ENCODE measurements at places on chromosomes 12 and 14. TPM values are rescaled to one million over a fixed set of nuclear protein-coding genes. Genes with fewer than 3 reads are reported as not detected.

Gene LGR5
- 1.5 TPM for total RNA-seq

Gene HOXC12
- not detected for total RNA-seq

Gene LMO3
- total RNA-seq, result 20.2 TPM

Gene ANKRD33
- total RNA-seq, result not detected

Gene MNAT1
- total RNA-seq, result 37.5 TPM

Gene FGF6
- not detected for total RNA-seq

Gene ABHD12B
- total RNA-seq, result not detected

Gene CFAP54
- not detected for total RNA-seq

Gene KCNK10
- not detected for total RNA-seq

Gene CACNB3
- total RNA-seq, result 54.5 TPM

DNA sequence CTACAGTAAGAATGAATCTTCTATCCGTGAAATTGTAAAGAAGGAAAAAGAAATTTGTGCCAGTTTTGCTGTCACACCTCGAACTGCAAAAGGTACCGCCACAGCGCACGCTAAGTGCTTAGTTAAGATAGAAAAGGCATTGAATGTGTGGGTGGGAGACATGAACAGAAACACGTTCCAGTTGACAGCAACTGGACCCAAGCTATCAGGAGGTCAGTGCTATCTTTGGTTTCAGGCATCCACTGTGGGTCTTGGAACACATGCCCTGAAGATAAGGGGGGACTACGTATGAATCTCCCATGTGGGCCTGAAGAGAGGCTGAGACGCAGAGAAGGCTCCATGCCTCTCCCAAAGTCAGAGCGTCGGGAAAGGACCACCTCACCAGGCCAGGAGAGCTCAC is 9.8 kb downstream of the IFFO1 start:
- H3K4me3 ChIP-seq, result no peak overlapping the region
- peaks cover 50% of the 10 kb centered on the region for H3K36me3 ChIP-seq
- H3K27me3 ChIP-seq, result no peaks in the 10 kb centered on the region
- H3K4me1 ChIP-seq, result peaks cover 22% of the 10 kb centered on the region
- no peak overlapping the region for H3K27ac ChIP-seq

DNA sequence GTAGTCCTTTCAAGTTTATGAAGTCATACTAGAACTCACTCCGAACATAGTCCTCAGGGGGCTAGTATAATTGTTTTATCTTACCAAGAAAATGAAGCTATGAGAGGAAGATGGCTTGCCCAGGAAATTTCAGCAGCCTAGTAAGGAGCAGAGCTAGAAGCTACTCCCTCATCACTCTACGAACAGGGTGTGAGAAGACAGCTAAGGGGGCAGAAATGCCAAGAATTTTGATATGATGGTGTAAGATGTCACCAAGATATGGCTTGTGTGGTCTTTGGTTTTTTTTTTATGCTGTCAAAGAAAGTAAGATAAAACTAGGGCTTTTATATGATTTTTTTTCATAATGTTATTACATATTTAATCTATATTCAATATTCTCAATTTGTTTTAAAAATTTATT is 47.6 kb downstream of the PRICKLE1 start:
- no peaks in the 10 kb centered on the region for H3K36me3 ChIP-seq
- H3K27ac ChIP-seq, result no peak overlapping the region
- no peaks in the 10 kb centered on the region for H3K4me1 ChIP-seq
- H3K4me3 ChIP-seq, result no peak overlapping the region
- DNase-seq, result no peak

DNA sequence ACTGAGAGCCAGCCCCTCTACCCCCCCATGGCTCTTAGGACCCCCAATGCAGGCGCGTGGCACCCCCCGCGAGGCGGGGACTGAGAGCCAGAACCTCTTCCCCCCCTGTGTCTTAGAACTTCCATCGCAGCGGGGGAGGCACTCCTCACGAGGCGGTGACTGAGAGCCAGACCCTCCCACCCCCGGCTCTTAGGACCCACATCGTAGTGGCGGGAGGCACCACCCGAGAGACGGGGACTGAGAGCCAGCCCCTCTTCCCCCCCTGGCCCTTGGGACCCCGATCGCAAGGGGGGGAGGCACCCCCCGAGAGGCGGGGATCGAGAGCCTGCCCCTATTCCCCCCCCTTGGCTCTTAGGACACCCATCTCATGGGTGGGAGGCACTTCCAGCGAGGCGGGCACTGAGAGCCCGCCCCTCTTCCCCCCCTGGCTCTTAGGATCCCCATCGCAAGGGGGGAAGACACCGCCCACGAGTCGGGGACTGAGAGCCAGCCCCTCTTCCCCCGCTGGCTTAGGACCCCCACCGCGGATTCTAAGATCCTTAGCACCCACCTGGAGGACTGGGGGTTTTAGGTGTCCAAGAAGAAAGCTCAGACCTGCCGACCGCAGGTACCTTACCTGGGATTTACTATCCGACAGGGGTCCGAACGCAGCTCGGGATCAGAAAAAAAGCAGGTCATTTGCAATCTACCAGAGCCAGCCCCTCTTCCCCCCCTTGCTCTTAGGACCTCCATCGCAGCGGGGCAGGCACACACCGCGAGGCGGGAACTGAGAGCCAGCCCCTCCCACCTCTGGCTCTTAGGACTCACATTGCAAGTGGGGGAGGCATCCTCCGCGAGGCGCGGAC is 44.9 kb downstream of the DDX11 start:
- no peak overlapping the region for H3K27ac ChIP-seq
- peak overlapping the region; percentile 55 for H3K4me3 ChIP-seq
- peaks cover 5% of the 10 kb centered on the region for H3K27me3 ChIP-seq
- no peaks in the 10 kb centered on the region for H3K36me3 ChIP-seq

DNA sequence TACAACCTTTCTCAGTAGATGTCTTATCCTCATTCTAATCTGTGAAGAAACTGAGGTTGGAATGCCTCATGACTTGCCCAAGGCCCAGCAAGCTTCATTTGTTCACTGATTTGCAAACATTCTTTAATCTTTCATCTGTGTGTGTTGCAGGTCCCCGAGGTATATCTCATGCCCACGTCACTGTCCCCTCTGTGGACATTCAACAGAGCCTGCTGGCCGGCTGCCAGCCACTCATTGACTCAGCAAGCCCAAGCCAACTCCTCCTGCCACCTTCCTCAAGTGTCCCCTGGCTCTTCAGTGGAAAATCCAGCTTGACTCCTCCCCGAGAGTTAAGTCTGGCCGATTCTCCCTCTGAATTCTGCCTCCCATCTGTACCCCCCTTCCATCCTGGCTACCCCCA is 1.9 kb upstream of the DCAF4 start:
- H3K36me3 ChIP-seq, result no peaks in the 10 kb centered on the region
- H3K4me1 ChIP-seq, result peaks cover 5% of the 10 kb centered on the region
- H3K27ac ChIP-seq, result no peak overlapping the region
- no peak overlapping the region for H3K4me3 ChIP-seq
- H3K27me3 ChIP-seq, result no peaks in the 10 kb centered on the region

DNA sequence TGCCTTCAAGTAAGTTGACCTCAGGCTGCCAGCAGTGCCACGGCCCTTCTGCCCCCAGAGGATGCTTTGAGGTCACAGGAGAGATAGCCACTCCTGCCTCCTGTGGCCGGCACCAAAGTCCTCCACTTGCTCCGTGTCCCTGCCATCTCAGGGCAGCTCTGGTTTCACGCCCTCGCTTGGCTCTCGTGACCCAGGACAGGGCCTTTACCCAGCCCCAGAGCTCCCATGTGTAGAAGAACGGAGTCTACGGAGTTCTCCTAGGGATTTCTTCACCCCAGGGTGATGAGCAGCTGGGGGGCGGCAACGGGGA is 178.1 kb downstream of the ADGRD1 start:
- H3K36me3 ChIP-seq, result no peaks in the 10 kb centered on the region

- no peak for DNase-seq
- H3K4me1 ChIP-seq, result peaks cover 5% of the 10 kb centered on the region
- no peaks in the 10 kb centered on the region for H3K36me3 ChIP-seq
Measured at GRCh38 chr14:92789457-92790089, 4.5 kb upstream of the GOLGA5 start.

DNA sequence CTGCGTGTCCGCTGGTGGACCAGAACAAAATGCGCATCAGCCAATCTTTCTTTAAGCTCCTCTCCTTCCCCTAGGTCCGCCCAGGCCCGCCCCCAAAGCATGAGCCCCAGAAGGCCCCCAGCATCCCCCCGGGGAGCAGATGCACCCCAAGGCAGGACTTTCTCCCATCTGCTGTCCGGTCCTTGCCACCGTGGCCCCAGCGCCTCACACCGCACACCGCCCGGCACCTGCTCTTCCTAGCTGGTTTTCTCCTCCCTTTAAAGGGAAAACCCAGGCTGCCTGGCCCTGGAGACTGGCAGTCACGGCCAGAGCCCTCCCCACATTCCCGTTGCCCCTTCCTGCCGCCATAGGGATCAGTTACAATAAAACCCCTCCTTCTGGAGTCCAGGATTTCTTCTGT is 30.2 kb downstream of the RIMBP2 start:
- no peak for DNase-seq
- no peaks in the 10 kb centered on the region for H3K4me1 ChIP-seq
- no peak overlapping the region for H3K27ac ChIP-seq
- no peaks in the 10 kb centered on the region for H3K27me3 ChIP-seq

GRCh38 chr14:55102141-55102621 is 26.9 kb upstream of the LGALS3 start:
- peak; percentile 53 for DNase-seq
- H3K36me3 ChIP-seq, result no peaks in the 10 kb centered on the region
- H3K27me3 ChIP-seq, result no peaks in the 10 kb centered on the region
- H3K4me1 ChIP-seq, result peaks cover 30% of the 10 kb centered on the region

- peaks cover 4% of the 10 kb centered on the region for H3K27me3 ChIP-seq
- peaks cover 8% of the 10 kb centered on the region for H3K4me1 ChIP-seq
- peak overlapping the region; percentile 55 for H3K4me3 ChIP-seq
- no peak overlapping the region for H3K27ac ChIP-seq
- DNase-seq, result no peak
Measured at GRCh38 chr12:48970702-48971334, 717 bp downstream of the WNT10B start.

GRCh38 chr12:27498761-27499160 is 25.2 kb upstream of the PPFIBP1 start:
- H3K27ac ChIP-seq, result no peak overlapping the region
- no peaks in the 10 kb centered on the region for H3K4me1 ChIP-seq
- no peak for DNase-seq
- H3K27me3 ChIP-seq, result no peaks in the 10 kb centered on the region
- H3K36me3 ChIP-seq, result no peaks in the 10 kb centered on the region

DNA sequence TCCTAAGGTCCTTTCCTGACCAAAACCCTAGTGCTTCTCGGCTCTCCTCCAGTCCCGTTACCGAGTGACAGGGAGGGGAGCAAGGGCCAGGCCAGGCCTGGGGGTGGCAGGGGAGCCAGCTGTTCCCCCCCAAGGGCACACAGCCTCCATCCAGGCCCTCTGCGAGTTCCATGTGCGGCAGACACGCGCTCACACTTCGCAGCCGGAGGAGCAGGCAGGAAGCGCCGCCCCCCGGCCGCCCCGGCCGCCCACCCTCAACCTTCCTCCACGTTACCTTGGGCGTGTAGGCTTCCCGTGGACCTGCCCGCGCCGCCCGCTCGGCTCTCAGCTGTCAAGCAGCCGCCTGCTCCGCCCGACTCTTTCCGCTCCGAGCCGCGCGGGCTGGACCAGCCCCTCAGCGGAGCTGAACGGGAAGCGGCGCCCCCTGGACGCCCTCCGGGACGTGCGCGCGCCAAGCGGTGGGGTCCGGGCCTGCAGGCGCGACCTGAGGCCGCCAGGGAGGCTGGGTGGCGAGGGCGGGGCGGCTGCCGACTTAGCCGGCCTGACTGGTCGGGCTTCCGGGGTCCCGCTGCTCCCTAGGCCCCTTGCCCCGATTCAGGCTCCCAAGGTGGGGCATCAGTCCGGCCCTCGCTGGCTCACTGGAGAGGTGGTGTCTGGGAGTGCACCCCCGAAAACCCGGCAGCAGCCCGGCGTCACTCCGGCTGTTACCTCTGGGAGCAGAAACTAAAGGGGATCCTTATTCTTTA is at the start of gene CRACR2A:
Gene CRACR2A (minus strand): TSS at position 369 of the 746 bp plus-strand sequence. CDS start 56,110 bp downstream, outside the sequence.
- H3K4me3 ChIP-seq, result peak within 1 kb of the TSS; percentile 54
- no peaks in the 10 kb centered on the region for H3K4me1 ChIP-seq
- no peaks in the 10 kb centered on the region for H3K36me3 ChIP-seq
- no peak for DNase-seq
- no peaks in the 10 kb centered on the region for H3K27me3 ChIP-seq

DNA sequence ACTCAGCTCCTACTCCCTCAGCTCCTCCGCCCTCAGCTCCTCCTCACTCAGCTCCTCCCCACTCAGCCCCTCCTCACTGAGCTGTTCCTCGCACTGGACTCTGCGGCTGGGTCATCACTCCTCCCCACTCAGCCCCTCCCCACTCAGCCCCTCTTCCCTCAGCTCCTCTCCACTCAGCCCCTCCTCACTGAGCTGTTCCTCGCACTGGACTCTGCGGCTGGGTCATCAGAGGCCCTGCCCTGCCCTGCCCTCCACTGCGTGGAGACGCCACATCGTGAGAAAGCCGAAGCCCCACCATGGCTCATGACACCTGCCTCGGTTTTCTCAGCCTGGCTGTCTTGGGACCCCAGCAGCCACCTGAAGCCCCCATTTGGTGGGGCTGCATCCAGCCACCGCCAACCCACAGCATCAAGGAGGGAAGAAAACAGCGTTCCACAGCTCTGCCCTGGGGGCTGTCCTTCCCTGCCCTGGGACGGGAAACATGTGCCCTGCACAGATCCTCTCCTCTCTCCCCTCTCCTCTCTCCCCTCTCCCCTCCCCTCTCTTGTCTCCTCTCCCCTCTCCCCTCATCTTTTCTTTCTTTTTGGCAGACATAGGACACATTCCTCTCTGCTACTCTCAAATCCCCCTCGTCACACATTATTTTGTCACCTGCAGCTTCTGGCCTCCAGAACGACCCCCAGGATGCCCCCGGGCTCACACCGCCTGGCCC is 17.7 kb downstream of the NOC4L start:
- H3K36me3 ChIP-seq, result peaks cover 5% of the 10 kb centered on the region
- no peak for DNase-seq
- peak overlapping the region; percentile 46 for H3K4me3 ChIP-seq
- H3K4me1 ChIP-seq, result peaks cover 4% of the 10 kb centered on the region
- H3K27me3 ChIP-seq, result no peaks in the 10 kb centered on the region
- peak overlapping the region; percentile 46 for H3K27ac ChIP-seq

GRCh38 chr14:80959496-80959895 is 4.1 kb downstream of the TSHR start:
- no peak for DNase-seq
- no peaks in the 10 kb centered on the region for H3K27me3 ChIP-seq
- H3K4me1 ChIP-seq, result no peaks in the 10 kb centered on the region
- no peak overlapping the region for H3K4me3 ChIP-seq

GRCh38 chr12:93115198-93115601 is 186.1 kb upstream of the EEA1 start:
- H3K4me1 ChIP-seq, result peaks cover 10% of the 10 kb centered on the region
- H3K4me3 ChIP-seq, result no peak overlapping the region
- no peaks in the 10 kb centered on the region for H3K36me3 ChIP-seq
- H3K27me3 ChIP-seq, result no peaks in the 10 kb centered on the region
